CD4-positive, alpha-beta T cell treated with Interleukin-1 beta for 1 hour (primary cell): ENCODE measurements at places on chromosomes 4 and X.

GRCh38 chr4:100823066-100823992 is 305.5 kb upstream of the EMCN start:
- no peak for DNase-seq

- no peak for DNase-seq
Measured at GRCh38 chr4:1856943-1857699, 1.2 kb upstream of the LETM1 start.

DNA sequence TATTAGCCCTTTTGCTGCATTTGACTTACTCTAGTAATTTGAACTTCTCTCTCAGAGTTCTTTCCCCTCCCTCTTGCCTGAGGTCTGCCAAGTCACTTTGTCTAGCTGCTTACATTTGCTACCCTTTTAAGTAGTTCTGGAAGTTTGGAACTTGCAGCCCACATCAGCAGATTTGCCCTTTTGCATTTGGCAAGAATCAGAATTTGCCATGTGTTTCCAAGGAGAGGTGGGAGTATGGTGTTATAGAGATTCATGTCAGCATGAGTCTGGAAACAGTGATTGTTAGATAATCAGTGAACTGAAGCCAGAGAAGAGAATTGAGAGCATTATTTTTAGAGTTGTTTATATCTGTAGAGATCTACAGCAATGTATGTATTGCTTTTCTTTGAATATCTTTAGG is 52.1 kb downstream of the KLHL34 start:
- no peak for DNase-seq

GRCh38 chr4:41323706-41324105 is 67.0 kb downstream of the UCHL1 start:
- DNase-seq = no peak

GRCh38 chrX:120147537-120147936 is 10.9 kb upstream of the RHOXF2 start:
- no peak for DNase-seq
